ENCODE measurements at places on chromosomes 16 and 17. TPM values are rescaled to one million over a fixed set of nuclear protein-coding genes. Genes with fewer than 3 reads are reported as not detected.
A peak's percentile ranks its signal among the peaks of the same experiment; 100 is the strongest.

- H3K4me3 ChIP-seq: no peak overlapping the region
- peaks cover 9% of the 10 kb centered on the region for H3K4me1 ChIP-seq
- no peak overlapping the region for H3K27ac ChIP-seq
- H3K27me3 ChIP-seq: no peaks in the 10 kb centered on the region
- no peaks in the 10 kb centered on the region for H3K36me3 ChIP-seq
Observed at GRCh38 chr16:80273635-80274538, 266.9 kb upstream of the DYNLRB2 start.

- DNase-seq: no peak
- peaks cover 27% of the 10 kb centered on the region for H3K27me3 ChIP-seq
- H3K27ac ChIP-seq: no peak overlapping the region
- no peaks in the 10 kb centered on the region for H3K36me3 ChIP-seq
- H3K4me1 ChIP-seq: no peaks in the 10 kb centered on the region
- H3K4me3 ChIP-seq: no peak overlapping the region
Observed at GRCh38 chr17:65323049-65323448, 185.9 kb downstream of the RGS9 start.

DNA sequence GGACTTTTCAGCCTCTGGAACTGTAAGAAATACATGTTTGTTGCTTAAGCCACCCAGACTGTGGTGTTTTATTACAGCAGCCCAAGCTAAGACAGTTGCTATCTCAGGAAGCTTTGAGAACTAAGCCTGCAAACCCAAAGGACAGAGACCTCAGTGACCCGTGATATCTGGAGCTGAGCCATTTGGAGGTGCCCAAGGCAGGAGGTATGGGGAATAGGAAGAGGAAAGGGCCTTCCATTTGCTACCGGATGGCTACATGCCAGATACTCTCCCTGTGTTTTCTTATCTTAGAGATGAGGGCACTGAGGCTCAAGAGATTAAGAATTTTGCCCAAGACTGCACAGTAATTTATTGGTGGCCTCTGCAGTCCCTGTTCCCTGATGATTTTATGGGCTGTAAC lies 622.1 kb upstream of the CDH5 start:
- H3K36me3 ChIP-seq: no peaks in the 10 kb centered on the region
- H3K27ac ChIP-seq: no peak overlapping the region
- no peak overlapping the region for H3K4me3 ChIP-seq
- DNase-seq: no peak

LRRC45 gene
- 9.8 TPM for total RNA-seq

NLRC5 gene
- total RNA-seq: 24.7 TPM

PRAC1 gene
- not detected for total RNA-seq

TBC1D3H gene
- not detected for total RNA-seq

ENPP7 gene
- not detected for total RNA-seq

CACNB1 gene
- total RNA-seq: 17.9 TPM

KRT24 gene
- total RNA-seq: not detected

- peaks cover 68% of the 10 kb centered on the region for H3K4me1 ChIP-seq
- peak overlapping the region; percentile 51 for H3K4me3 ChIP-seq
- H3K36me3 ChIP-seq: peaks cover 12% of the 10 kb centered on the region
Observed at GRCh38 chr17:38456031-38456815, 28.0 kb downstream of the ARHGAP23 start.

DNA sequence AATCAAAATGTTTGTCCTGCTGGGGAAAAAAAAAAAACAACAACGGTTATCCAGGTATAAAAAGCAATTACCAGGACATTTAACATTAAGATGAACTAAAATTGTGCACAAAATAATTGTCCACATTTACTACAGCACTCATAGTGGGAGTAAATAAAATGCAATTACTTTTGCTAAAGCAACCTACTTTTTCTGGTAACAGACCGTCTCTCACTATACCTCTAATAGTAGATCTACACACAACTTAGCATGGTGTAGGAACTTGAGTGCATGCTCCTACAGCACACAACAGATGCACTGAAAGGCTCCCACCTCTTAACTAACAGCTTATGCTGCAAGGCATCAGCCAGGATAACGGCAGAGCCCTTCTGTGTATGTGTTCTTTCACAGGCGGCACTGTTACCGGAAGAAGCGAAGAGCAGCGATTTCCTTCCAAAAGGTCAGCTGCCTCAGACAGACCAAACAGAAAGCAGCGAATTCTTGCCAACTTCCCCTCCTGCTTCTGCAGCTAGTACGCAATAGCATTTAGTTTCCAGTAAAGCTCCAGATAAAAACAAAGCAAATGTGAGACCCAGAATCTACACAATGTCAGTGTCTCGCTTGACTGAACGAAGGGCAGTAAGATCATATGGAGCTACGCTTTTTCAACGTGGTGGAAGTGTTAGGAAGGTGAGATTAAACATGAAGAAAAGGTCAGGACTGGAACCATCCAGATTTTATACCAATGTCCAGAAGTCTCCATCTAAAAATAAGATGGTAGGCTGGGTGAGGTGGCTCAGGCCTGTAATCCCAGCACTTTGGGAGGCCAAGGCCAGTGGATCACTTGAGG lies 27.6 kb downstream of the STAT5B start:
- peaks cover 1% of the 10 kb centered on the region for H3K36me3 ChIP-seq
- H3K27me3 ChIP-seq: no peaks in the 10 kb centered on the region
- H3K4me1 ChIP-seq: peaks cover 38% of the 10 kb centered on the region
- peak overlapping the region; percentile 73 for H3K27ac ChIP-seq
- no peak for DNase-seq
